ENCODE measurements at places on chromosomes 2 and 18. TPM values are rescaled to one million over a fixed set of nuclear protein-coding genes. Genes with fewer than 3 reads are reported as not detected.

DNA sequence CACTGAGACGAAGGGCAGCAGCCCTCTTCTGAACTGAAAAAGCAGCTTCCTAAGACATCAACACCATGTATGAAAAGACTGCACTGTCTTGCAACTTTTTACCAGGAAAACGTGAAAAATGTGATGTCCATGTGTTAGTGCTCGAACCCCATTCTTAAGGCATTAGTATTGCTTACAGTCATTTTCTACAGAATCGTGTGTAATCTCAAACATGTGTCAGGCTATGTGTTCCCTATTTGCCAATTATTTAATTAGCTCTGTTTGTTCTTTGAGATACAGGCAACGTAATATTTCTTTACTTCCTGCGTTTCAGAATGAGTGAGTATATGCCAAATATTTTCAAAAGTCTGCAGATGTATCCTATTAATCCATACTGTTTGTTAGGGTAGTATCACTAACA, 307.7 kb upstream of the CCDC68 start:
- H3K36me3 ChIP-seq: peaks cover 40% of the 10 kb centered on the region
- H3K4me3 ChIP-seq: no peak overlapping the region
- H3K27ac ChIP-seq: no peak overlapping the region
- DNase-seq: no peak
- peaks cover 5% of the 10 kb centered on the region for H3K4me1 ChIP-seq
- no peaks in the 10 kb centered on the region for H3K27me3 ChIP-seq

DNA sequence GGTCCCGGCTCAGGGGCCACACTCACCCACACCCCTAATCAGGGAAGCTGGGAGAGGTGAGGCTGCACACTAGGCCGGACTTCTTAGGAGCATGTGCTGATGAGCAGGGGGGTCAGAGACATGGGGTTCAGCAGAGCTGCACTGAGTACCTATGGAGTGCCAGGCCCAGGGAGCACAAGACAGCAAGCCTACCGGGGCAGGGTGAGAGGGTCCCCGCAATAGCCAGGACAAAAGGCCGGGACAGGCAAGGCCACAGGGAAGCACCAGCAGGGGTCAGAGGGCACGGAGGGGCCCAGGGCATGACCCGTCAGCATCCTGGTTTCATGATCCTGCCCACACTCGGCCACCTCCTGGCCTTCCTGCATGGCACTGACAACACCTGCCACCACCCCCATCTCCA, 73.5 kb downstream of the TNS1 start:
- no peaks in the 10 kb centered on the region for H3K27me3 ChIP-seq
- H3K27ac ChIP-seq: peak overlapping the region; percentile 77
- DNase-seq: no peak
- peaks cover 23% of the 10 kb centered on the region for H3K36me3 ChIP-seq

DNA sequence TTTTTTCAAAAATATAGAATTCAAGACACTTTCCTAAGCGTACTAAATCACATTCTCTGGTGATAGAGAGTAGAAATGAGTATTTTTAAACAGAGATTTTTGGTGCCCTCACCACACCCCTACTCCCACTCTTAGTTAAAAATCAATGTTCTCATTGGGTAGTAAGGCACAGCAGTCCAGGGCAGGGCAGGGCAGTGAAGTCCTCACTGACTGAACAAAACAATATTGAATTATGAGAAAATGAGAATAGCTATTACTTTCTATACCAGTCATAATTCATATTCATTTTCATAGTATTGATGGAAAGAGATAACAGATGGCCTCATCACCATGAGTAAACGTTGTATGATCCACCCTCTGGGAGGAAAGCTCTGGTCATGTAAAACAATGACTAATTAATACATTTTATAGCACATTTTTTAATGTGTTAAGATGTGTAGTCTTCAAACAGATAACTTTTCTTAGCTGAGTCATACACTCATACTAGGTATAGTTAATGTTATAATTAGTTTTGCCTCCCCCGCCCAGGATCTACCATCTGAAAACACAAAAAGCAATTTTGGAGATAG, 686.1 kb downstream of the KCNJ3 start:
- H3K27ac ChIP-seq: no peak overlapping the region
- DNase-seq: no peak
- H3K27me3 ChIP-seq: no peaks in the 10 kb centered on the region
- H3K4me1 ChIP-seq: no peaks in the 10 kb centered on the region

GRCh38 chr18:48896875-48897511, 53.8 kb downstream of the SMAD7 start:
- H3K36me3 ChIP-seq: no peaks in the 10 kb centered on the region
- H3K27me3 ChIP-seq: peaks cover 2% of the 10 kb centered on the region
- H3K4me1 ChIP-seq: peaks cover 22% of the 10 kb centered on the region
- H3K27ac ChIP-seq: no peak overlapping the region
- peak; percentile 74 for DNase-seq
- H3K4me3 ChIP-seq: no peak overlapping the region

DES gene
- 2,854 TPM for total RNA-seq

DNA sequence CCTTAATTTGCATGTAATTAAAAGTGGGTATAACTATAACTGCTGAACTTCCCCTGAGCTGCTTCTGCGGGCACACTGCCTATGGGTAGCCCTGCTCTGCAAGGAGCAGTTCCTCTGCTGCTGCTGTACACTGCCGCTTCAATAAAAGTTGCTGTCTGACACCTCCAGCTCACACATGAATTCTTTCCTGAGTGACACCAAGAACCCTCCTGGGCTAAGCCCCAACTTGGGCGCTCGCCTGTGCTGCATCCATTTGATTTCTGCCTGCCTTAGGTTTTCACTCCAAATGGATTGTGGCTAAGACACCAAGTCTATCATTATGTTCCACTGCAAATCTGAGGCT, 215.7 kb downstream of the ANAPC1 start:
- H3K4me1 ChIP-seq: peaks cover 30% of the 10 kb centered on the region
- H3K36me3 ChIP-seq: no peaks in the 10 kb centered on the region
- no peak overlapping the region for H3K4me3 ChIP-seq
- peaks cover 2% of the 10 kb centered on the region for H3K27me3 ChIP-seq
- DNase-seq: no peak

TUBB8B gene
- total RNA-seq: not detected

DNA sequence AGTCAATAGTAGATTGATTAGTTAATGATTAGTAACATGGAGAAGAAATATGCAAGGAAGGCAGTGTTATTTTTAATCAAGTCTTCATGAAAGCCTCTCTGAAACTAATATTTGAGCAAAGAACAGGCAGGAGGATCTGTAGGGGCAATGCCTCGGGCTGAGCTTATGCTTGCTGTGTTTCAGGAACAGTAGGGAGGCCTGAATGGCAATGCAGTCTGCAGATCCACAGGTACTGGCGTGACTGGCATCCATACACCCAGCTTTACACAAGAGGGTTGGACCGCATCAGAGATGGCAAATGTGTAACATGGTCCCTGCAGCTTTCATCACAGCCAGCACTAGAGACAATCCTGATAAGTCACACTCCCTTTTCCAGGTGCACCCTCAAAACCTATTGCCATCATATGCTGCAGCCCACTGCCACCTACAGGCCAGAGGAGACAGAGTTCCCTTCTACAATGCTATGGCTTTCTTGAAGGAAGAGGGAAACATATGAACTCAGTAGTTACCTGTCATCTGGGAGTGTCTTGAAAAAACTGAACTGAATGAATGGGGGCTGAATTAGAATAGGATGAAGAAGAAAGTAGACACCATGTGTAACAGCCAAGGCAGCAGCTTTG, 582.4 kb upstream of the RAB6C start:
- peak; percentile 39 for DNase-seq
- no peaks in the 10 kb centered on the region for H3K4me1 ChIP-seq
- no peaks in the 10 kb centered on the region for H3K27me3 ChIP-seq
- no peak overlapping the region for H3K27ac ChIP-seq

- peak overlapping the region; percentile 74 for H3K27ac ChIP-seq
- DNase-seq: peak; percentile 66
- H3K4me3 ChIP-seq: no peak overlapping the region
- peaks cover 17% of the 10 kb centered on the region for H3K4me1 ChIP-seq
- no peaks in the 10 kb centered on the region for H3K27me3 ChIP-seq
Measured at GRCh38 chr18:6747646-6748045, 18.1 kb downstream of the ARHGAP28 start.

Data from muscle of leg (tissue), 16 donors.